ENCODE measurements at places on chromosomes 5 and 9.

DNA sequence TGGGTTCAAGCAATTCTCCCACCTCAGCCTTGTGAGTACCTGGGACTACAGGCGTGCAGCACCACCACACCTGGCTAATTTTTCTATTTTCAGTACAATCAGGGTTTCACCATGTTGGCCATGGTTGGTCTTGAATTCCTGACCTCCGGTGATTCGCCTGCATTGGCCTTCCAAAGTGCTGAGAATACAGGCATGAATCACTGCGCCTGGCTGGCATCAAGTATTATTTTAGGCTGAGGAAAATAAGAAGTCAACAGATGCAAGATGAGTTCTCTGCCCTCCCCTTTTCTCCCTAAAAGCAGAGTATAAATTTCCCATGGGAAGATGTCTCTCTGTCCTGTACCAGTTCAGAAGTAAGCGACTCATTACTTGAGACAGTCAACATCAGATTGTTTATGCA is 71.5 kb downstream of the ELAVL2 start:
- DNase-seq, result no peak

- DNase-seq, result no peak
These were observed 213.7 kb downstream of the ROR2 start for GRCh38 chr9:91736311-91736710.

- no peak for DNase-seq
These were observed 10.7 kb downstream of the SLC25A25 start for GRCh38 chr9:128078504-128079434.

- no peak for DNase-seq
These were observed 30.8 kb downstream of the TJP2 start for GRCh38 chr9:69204849-69205248.

GRCh38 chr9:26892251-26893029 is at the start of gene CAAP1:
CAAP1 (minus strand) TSS chr9:26892802; CDS start chr9:26892715, 87 bp downstream.
- DNase-seq, result peak; percentile 90

Measured in effector CD4-positive, alpha-beta T cell (primary cell).